ENCODE measurements at places on chromosomes 12 and 14.

- DNase-seq = no peak
Observed at GRCh38 chr14:22802860-22803686, 12.2 kb downstream of the SLC7A7 start.

DNA sequence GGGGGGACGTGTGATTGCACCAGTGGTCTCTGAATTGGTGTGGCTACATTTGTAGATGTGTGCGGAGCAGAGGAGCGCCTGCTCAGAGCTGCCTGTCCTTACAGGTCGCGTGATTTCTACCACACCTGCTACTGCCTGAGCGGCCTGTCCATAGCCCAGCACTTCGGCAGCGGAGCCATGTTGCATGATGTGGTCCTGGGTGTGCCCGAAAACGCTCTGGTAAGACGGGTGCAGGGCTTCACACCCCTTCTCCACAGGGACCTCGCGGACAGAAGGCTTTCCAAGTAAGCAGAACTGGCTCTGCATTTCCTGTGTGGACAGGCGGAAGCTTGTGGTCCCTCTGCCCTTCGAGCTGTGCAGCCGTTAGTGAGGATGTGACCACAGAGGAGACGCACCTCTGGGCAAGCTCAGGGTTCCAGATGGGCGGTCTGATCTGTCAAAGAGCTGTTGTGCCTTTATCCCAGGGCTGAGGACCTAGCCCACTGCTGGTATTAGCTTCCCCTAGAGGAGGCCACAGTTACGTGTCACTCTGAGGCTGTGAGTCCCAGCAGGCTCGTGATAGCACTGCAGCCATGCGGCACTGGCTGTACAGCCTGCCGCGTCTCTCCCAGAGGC, 47.7 kb downstream of the MAX start:
- no peak for DNase-seq

GRCh38 chr14:101183376-101184103, 280.0 kb upstream of the RTL1 start:
- DNase-seq = no peak

GRCh38 chr12:95118138-95118787, 44.8 kb upstream of the NR2C1 start:
- DNase-seq = peak; percentile 93

DNA sequence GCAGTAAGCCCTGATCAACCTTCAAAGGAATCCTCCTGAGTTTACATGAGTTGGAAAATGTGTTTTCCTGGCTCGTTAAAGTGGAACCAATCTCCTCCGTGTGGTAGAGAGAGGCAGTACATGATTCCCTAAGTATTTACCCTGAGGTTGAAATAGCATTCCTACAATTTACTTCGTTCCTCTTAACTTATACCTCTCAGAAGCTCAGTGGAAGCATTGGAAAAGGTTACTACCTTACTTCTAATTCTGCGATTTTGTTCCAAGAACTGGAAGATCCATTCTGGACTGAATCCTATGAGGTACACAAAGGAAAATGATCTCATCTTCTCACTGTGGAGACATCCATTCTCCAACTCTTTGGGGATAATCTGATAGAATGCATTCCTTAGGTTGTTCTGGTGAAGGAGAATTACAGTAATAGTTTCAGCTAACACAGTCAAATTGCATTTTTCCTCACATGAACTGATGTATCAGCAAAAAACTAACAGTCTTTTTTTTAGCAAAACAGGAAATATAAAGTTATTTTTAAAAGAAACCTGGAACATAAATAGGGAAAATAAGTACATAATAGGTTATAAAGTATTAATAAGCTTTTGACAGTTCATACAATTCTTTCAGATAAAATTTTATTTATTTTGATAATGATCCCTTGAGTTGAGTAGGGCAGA, 475.6 kb downstream of the PDZRN4 start:
- DNase-seq = peak; percentile 8

GRCh38 chr12:49706351-49707127, 666 bp downstream of the FMNL3 start:
- DNase-seq = peak; percentile 26

DNA sequence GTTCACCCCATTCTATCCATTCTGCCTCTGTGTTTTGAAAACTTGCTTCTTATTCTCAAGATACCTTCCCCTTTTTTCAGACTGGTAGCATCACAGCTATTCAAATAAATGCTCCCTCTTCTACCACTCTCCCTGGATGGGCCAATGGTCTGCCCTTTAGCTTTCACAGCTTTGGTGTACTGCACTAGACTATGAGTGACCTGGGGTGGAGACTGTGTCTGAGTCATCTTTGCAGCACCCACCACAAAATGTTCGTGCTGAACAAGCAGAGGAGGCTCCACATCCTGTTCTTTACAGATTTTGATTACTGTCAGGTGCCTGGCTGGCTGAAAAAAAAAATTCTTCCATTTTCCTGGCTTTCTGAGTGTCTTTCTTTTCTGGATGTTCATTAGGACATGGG, 1104.1 kb upstream of the TMEM132C start:
- DNase-seq = peak; percentile 74

DNA sequence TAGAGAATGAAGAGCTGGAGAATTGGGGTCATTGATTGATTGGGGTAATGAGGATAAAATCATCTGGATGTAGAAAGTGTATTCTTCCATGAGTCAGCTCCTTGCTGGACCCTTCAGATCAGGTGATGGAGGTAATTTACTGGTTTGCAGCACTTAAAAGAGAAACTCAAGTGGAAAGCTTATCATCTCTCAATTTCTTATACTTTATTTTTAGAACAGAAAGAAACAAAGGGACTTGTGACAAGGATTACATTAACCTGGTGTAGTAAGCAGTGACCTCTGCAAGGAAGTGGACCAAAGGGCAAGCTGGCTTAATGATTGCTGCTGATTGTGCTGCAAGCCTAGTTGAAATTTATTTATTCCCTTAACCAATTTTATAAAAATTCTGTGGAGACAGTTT, 405.0 kb downstream of the TRHDE start:
- no peak for DNase-seq

DNA sequence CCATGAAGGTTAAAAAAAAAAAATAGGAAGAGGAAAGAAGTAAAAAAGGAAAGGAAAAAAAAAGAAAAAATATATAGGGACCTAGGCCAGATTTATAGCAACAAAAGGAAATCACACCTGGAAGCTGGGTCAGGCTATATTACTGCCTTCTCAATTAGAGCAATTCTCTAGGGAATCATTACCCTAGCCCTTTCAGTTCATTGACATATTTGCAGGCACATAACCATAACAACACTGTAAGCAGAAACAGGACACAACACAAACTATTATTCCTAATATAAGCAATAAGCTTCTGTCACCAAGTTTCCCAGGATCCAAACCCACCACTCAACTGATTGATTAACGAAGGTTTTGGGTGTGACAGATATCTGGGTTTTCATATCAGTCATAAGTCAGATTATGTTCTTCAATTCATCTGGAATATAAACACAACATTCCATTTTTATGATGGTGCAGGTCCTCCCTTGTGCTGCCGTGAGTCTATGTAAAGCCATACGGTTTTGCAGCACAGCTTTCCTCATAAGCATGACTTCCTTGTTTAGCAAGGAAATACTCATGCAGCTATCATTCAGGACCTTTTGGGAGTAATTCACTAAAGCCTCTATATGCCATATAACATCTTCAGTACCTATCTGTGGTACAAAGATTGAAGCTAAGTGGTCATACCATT, 4.2 kb downstream of the PCNX4 start:
- peak; percentile 59 for DNase-seq

- peak; percentile 48 for DNase-seq
Observed at GRCh38 chr12:80151131-80151530, 51.8 kb downstream of the OTOGL start.

DNA sequence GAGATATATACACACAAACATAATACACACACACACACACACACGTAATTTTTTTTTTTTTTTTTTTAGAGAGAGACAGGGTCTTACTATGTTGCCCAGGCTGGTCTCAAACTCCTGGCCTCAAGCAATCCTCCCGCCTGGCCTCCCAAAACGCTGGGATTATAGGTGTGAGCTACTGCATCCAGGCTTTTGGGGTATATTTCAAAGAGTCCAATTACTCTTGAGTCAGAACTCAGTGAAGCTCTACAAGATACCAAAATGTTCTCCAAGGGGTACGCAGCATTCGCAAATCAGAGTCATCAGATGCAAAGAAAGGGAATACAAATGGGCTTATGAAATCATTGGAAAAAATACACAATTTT, 54.0 kb downstream of the PHLDA1 start:
- no peak for DNase-seq

GRCh38 chr12:131565267-131566015, 145.4 kb upstream of the SFSWAP start:
- DNase-seq = no peak

DNA sequence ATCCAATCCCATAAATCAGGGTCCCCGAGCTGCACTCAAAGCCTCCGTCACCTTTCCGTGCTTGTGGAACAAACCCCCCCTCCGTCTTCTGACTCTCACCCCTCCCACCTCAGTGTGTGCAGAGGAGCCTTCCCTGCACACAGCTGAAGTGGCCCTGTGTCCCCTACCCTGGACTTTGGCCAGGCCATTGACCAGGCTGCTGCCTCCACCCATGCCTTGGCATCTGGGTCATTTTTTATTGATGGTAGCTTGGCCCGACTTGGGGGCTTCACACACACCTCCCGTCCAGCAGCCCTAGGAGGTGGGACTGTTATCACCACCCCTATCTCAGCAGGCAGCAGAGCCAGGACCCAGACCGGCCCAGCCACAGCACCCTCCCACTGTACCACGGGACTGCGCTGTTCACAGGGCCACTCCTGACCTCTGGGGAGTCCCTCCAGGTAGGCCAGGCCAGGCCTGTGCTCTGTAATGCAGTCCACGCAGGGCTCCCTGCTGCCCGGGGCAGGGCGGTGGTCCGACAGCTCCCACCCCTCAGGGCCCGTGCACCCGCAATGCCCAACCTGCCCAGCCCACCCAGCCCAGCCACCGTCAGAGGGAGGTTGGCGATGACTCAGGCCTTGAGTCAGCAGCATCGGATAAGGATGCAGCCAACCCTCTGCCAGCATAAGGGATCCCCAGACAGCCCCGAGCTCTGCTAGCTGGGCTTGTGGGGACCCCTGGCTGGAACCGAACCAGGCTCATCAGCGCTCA, 9.2 kb upstream of the INF2 start:
- DNase-seq = peak; percentile 68

GRCh38 chr14:76040704-76041103, 55.1 kb downstream of the IFT43 start:
- DNase-seq = no peak

DNA sequence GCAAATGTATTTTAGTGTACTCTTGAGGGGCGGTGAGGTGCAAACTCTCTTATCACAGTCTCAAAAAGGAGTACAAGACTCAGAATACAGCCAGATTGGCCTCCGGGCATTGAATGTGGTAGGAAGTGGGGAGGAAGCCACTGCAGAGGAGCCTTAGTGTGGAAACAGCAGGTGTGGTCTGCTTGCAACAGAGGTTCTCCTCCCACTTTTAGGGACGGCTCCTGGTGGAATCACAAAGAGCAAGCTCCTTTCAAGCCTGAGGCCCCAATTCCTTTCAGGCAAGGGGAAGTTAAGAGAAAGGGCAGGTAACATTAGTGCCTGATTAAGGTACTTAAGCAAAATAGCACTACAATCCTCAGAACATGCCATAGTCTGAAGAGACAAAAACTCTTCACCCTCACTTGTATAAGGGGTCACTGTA, 23.7 kb upstream of the SLC2A3 start:
- no peak for DNase-seq

GRCh38 chr12:129819391-129819790, 84.4 kb downstream of the TMEM132D start:
- peak; percentile 4 for DNase-seq

GRCh38 chr12:54147186-54147585, 41.6 kb downstream of the SMUG1 start:
- no peak for DNase-seq

Measured in fibroblast of upper back skin (primary cell).